ENCODE measurements at places on chromosomes 3 and 15.

GRCh38 chr3:126525853-126526667 lies 2.1 kb downstream of the CHST13 start:
- no peak for DNase-seq

GRCh38 chr3:153334558-153334957 lies 172.5 kb downstream of the RAP2B start:
- no peak for DNase-seq

GRCh38 chr3:141127344-141128125 lies 76.4 kb downstream of the SPSB4 start:
- DNase-seq = no peak

DNA sequence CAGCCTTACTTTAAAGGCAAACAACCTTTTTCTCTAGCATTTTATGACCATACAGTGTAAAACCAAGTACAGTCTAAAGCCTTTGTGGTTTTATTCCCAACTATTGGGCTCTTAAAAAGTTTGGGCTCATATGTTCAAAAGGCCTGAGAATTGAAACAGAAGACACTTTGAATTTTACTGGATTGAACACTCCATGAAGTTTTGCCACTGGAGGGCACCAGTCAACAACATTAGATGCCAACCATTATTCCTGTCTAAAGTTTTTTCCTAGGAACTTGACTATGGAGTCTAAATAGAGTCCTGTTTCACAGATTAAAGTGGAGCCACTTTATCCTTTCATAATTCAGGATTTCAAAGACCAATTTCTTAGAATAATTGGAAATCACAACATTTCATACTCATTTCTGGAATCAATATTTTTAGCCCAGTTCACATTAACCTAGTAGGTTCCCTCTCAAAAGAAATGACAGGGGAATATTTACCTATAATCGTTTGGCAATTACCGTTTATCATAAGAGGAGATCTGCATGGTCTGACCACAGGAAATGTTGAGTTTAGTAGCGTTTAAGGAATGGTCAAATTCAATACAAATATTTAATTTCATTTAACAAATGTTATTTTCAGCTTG lies 244.1 kb upstream of the PDZRN3 start:
- DNase-seq = no peak

DNA sequence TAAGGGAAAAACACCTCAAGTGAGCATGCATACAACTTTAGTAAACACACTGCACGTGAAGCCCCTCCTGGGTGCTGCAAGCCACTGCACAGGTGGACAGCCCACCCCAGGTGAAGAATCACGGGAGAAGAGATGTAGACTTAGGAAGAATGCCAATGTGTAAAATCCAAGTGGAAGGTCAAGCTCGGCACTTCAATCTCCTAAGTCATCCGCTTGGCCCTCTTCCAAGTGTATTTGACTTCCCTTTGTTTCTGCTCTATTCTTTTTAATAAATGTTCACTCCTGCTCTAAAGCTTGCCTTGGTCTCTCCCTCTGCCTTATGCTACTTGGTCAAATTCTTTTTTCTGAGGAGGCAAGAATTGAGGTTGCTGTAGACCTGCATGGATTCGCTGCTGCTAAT lies 316.6 kb downstream of the EDEM1 start:
- no peak for DNase-seq

- DNase-seq = peak; percentile 70
Observed at GRCh38 chr15:68817304-68818065, 3.2 kb downstream of the ANP32A start.

- DNase-seq = no peak
Observed at GRCh38 chr15:99197856-99198255, 51.5 kb downstream of the TTC23 start.

DNA sequence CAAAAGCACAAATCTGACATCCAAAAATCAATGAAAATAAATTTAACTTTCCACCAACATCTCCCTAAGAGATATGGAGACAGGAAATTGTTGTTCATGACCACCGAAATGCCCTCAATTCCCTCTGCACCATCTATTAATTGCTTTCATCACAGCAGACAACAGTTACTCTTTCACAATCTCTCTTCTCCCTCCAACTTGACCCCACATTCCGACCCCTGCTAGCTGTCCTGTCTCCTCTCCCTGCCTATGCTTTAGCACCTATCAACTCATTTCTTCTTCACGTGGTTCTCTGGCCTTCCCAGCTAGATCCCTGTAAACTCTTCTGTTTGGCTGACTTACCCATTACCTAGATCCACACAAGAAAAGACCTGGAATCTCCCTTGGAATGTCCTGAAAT lies 173.9 kb upstream of the ADAMTS9 start:
- no peak for DNase-seq

GRCh38 chr15:45378149-45378912 lies at the start of gene GATM:
Gene GATM, minus strand, starts transcription at chr15:45378544. Its CDS starts 91 bp downstream, at chr15:45378453.
- peak; percentile 51 for DNase-seq
